CD4-positive, alpha-beta T cell treated with Interleukin-10 for 1 hour (primary cell): ENCODE measurements at places on chromosomes 13 and 19.

- no peak for DNase-seq
Observed at GRCh38 chr19:4362101-4362828, 18.9 kb downstream of the MPND start.

GRCh38 chr13:112356190-112356589 is 20.0 kb upstream of the SPACA7 start:
- DNase-seq: no peak

DNA sequence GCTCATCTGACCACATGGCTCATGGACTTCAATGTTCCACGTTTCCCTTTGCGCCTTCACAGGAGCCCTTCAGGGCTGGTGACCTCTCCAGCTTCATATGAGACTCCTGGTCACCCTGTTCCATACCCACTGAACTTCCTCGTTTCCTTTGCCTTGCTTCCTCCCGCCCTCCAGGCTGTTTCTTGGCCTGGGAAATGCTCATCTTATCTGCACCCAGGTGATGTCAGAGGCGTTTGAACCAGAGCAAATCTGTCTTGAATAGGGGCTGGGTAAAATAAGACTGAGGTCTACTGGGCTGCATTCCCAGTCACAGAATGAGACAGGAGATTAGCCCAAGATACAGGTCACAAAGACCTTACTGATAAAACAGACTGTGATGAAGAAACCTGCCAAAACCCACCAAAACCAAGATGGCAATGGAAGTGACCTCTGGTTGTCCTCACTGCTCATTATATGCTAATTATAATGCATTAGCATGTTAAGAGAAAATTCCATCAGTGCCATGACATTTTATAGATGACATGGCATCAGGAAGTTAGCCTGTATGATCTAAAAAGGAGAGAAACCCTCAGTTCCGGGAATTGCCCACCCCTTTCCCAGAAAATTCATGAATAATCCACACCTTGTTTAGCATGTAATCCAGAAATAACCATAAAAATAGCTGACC is 102.7 kb downstream of the DCLK1 start:
- DNase-seq: no peak

GRCh38 chr19:39127812-39128515 is 2.4 kb downstream of the PAK4 start:
- DNase-seq: no peak

DNA sequence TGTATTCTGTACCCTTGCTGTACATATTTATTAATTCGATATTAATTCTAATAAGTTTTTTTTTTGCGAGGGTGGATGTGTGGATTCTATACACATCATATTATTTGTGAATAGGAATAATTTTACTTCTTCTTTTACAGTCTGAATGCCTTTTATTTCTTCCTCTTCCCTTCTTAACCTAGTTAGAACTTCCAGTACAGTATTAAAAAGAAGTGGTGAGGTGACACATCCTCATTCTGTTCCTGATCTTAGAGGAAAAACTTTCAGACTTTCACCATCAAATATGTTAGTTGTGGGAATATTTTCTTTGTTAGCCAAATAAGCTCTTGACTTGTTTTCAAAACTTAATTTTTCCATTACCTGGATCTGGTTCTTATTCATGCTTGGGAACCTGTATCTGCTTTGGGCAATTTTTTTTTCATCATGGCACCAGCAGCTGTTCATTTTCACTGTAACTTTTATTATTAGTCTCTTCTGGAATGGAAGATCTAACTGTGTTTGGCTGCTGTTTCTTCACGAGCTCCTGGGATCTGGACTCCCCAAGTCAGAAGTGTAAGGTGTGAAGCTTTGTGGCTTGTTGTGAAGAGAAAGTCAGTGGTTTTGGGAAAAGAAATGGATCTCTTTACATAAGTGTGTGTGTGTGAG is 33.1 kb downstream of the RGCC start:
- DNase-seq: no peak

DNA sequence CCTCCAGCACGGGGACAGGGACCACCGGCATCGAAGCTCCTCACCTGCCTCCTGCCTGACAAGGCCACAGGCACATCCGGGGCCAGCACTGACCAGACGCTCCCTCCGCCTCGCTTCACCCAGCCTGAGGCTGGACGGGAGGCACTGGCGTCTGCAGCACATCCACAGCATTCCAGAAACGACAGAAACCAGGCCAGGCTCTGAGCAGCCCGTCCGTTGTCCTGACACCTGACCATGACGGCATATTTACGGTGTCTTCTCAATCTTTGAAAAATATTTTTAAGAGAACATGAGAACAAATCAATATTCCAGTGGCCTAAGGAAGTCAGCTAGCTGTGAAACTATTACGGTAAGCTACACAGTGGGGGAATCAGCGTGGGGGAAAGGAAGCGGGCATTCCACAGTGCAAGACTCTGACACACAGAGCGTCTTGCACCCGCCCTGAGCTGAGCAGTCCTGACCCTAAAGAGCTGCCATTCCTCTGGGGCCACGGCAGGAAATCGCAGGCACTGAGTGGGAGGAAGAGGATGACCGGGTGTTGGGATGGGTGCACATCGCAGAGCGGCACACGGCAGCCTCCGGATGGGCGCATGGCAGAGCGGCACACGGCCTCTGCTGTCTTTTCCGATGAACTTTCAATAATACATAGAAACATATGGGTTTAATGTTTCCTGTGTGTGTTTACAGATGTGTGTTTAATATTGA is 26.8 kb downstream of the RASA3 start:
- no peak for DNase-seq

- no peak for DNase-seq
Observed at GRCh38 chr13:37598597-37598996, at the start of gene POSTN. TSS of gene POSTN (minus strand) at chr13:37598768. CDS start at chr13:37598726, 42 bp downstream.
